Thyroid gland (tissue), 4 donors: ENCODE measurements at places on chromosomes 12 and 14. TPM values are rescaled to one million over a fixed set of nuclear protein-coding genes. Genes with fewer than 3 reads are reported as not detected.

DNA sequence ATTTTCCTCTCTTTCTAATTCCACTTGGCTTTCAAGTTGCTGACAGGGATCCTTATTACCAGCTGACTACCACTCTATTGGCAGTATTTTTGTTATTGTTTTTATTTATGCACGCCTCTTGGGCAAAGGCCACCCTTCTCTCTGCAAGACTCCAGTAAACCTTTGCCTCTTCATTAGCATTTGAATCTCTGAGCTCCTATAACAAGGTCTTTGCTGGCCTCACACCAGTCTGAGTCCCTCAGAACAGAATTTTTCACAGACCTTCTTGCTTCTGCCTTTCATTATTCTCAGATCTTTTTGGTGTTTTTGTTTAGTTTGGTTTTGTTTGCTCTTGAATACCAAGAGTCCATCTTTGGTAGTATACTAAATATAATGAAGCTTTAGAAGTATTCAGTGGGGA, 145.9 kb downstream of the PDZRN4 start:
- no peak for DNase-seq

GRCh38 chr12:62711631-62712241, 223.2 kb downstream of the PPM1H start:
- DNase-seq: peak; percentile 36

The HSPB8 gene
- 39.0 TPM for total RNA-seq

The KLRG1 gene
- 4.3 TPM for total RNA-seq

The TMCC3 gene
- 15.0 TPM for total RNA-seq
